ENCODE measurements at places on chromosomes 16 and 17.

GRCh38 chr17:7713782-7714181, 3.8 kb upstream of the DNAH2 start:
- no peak for DNase-seq

GRCh38 chr16:28858421-28858820, 5.2 kb upstream of the SH2B1 start:
- DNase-seq = no peak

- peak; percentile 19 for DNase-seq
Measured at GRCh38 chr16:19559242-19559910, 3.9 kb downstream of the VPS35L start.

DNA sequence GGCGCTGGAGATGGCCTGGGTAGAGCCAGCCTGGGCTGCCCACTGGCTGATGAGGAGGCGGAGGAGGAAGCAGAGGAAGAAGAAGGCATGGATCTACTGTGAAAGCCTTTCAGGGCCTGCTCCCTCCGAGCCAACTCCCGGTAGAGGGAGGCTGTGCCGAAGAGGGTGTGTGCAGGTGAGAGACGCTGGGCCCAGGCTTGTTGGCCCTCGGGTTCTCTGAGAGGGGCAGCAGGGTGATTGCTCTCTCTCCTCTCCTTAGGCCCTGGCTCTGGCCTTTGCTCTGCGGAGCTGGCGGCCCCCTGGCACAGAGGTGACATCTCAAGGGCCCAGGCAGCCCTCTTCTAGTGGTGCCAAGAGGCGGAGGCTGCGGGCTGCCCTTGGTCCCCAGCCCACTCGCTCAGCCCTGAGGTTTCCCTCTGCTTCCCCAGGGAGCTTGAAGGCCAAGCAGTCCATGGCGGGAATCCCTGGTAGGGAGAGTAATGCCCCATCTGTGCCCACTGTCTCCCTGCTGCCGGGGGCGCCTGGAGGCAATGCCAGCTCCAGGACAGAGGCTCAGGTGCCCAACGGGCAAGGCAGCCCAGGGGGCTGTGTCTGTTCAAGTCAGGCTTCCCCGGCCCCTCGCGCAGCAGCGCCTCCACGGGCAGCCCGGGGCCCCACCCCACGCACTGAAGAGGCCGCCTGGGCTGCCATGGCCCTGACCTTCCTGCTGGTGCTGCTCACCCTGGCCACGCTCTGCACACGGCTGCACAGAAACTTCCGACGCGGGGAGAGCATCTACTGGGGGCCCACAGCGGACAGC, 3.6 kb downstream of the TP53I13 start:
- DNase-seq = no peak
